ENCODE measurements at places on chromosomes 2 and 18. TPM values are rescaled to one million over a fixed set of nuclear protein-coding genes. Genes with fewer than 3 reads are reported as not detected.

GRCh38 chr2:121334581-121335293, 49.7 kb upstream of the TFCP2L1 start:
- DNase-seq = no peak

DNA sequence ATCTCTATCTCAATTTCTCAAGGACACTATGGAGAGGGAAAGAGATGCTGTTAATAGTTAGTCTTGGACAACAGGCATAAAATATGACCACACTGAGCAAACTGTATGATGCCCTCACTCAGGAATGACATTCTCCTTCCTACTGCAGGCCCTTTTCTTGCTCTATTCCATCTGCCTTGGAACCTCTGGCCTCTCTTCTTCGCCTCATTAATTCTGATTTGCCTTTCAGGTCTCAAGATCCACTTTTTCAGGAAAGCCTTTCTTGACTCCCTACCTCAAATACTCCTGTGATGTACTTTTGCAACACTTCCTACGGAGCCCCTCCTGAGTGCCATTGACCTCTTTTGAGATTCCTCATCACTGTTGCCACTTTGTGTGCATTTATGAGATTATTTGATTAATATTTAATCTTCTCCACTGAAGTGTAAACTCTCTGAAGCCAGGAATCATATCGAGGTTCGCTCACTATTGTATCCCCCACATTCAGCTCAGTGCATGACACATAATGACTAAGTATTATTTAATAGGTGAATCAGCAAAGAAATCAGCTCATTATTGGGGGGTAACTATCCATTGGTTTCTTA, 21.3 kb upstream of the SPP2 start:
- DNase-seq = no peak

- DNase-seq = no peak
Observed at GRCh38 chr2:6864923-6865345, 773 bp downstream of the CMPK2 start.

GRCh38 chr18:13376841-13377351, 158.3 kb downstream of the LDLRAD4 start:
- no peak for DNase-seq

VSNL1 gene
- total RNA-seq = 2.1 TPM

LBX2 gene
- 1.5 TPM for total RNA-seq

NETO1 gene
- not detected for total RNA-seq
